ENCODE measurements at places on chromosomes 2 and 18.

GRCh38 chr2:240567872-240568677 lies at the start of gene RNPEPL1:
Gene RNPEPL1 (plus strand): TSS chr2:240568484. CDS start chr2:240568587, 103 bp downstream.
- DNase-seq = no peak

- DNase-seq = no peak
Observed at GRCh38 chr2:163687217-163687616, 48.6 kb downstream of the FIGN start.

DNA sequence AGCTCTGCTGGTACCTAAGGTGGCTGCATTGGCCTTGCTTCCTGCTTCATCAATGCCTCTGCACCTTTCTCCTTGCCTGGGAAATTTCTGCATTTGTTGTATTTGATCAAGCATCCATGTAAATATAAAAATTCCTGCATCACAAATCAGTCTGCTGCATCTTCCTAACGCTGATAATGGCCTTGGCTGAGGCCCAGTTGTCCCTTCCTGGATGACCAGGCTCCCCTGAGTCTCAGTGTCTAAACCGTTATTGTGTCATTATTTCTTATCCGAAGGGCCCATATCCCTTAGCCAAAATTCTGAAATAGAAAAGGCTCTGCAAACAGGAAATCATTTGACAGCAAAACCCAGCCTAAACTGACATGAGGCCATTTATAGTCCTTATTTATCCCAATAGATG lies 62.4 kb downstream of the KLHL29 start:
- DNase-seq = no peak

DNA sequence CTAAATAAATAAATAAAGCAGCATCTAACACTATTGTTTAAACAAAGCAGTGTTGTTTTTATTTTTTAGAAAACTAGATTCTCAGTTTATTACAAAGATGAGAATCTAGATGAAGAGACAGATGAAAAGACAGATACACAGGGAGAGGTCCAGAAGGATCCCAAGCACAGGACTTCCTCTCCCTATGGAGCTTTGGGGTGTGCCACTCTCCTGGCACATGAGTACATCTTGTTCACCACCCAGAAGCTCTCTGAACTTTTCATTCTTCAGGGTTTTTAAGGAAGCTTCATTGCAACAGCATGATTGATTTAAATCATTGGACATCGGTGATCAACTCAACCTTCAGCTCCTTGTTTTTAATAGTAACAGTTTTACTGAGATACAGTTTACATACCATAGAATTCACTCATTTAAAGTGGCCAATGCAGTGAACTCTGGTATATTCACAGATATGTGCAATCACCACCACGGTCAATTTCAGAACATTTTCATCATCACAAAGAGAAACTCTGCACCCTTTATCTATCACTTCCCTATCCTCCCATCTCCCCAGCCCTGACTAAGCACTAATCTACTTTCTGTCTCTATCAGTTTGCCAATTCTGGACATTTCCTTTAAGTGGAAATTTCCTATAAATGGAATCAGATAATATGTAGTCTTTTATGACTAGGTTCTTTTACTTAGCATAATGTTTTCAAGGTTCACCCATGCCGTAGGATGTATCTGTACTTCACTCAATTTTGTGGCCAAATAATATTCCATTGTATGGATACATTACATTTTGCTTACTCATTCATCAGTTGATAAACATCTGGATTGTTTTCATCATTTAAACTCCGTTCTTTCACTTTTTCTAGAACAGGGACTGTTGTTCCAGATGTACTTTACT lies 62.3 kb upstream of the ZFP36L2 start:
- DNase-seq = no peak

GRCh38 chr2:153770359-153770991 lies 101.2 kb upstream of the GALNT13 start:
- DNase-seq = no peak

GRCh38 chr2:237213315-237214022 lies 127.8 kb downstream of the COPS8 start:
- no peak for DNase-seq

DNA sequence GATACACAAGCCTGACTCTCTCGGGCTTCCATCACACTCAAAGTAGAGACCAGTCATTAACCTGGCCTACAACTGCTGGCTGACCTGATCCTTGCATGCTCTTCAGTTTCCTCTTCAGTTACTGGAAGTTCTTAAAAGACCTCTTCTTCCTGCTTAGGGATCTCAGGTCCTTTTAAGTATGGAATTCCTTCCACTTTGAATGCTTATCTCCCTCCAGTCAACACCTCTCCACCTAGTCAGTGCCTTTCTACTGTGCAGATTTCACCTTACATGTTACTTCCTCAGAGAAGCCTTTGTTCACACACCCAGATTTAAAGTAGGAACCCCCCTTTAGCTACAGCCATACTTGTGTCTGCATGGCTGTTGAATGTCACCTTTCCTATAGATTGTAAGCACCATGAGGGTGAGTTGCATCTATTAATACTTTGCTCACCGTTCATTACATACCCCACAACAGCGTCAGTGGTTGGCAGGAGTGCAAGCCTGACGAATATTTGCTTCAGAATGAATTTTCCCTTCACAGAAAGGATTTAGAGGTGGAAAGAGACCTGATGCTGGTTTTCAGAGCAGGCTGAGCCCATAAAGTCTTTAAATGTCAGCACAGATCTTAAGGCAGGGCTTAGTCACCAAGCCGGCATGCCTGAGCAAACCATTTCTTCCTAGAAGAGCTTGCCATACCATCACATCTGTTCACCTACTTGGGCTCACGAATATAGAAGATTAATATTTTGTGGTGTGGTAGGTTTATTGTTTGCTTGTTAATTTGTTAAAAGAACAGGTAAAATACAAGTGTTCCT lies 90.1 kb downstream of the ACVR1 start:
- no peak for DNase-seq

- DNase-seq = no peak
Observed at GRCh38 chr2:109736177-109736827, 57.8 kb upstream of the RGPD5 start.

GRCh38 chr18:28005164-28005563 lies 171.8 kb downstream of the CDH2 start:
- no peak for DNase-seq

DNA sequence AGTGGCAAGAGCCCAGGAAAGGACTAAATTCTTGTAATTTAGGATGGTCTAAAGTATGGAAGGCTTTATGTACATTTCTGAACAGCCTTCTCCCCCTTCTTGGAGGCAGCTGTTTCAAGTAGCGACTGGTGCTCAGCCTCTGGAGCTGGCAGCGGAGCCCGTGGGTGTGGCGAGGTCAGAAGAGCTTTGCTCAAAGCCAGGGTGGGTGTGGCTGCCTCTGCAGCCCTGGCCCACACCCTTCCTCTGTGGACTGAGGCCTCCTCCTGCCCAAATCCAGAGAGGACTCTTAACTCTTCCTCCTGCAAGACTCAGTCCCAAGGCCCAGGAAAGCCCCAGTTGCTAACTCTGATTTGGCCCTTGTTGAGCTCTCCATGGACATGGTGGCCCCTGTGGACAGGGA lies 202.1 kb upstream of the REV1 start:
- DNase-seq = no peak

DNA sequence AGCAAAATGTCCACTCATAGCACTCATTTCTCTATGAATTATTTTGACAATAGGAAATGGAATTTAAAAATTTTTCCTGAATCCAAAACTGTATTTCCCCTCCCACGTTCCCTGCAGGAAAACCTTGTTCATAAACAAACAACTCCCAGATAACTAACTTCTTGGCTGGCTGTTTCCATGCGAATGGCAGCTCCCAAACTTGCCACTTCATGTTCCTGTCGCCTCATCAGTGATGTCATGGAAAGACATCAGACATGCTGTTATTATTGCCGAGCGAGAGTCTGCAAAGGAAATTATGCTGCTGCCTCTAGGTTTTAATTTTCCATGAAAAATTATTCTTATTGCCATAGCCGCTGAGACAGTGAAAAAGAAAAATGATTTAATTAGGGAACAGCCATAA lies 117.0 kb upstream of the RIOK3 start:
- DNase-seq = no peak

DNA sequence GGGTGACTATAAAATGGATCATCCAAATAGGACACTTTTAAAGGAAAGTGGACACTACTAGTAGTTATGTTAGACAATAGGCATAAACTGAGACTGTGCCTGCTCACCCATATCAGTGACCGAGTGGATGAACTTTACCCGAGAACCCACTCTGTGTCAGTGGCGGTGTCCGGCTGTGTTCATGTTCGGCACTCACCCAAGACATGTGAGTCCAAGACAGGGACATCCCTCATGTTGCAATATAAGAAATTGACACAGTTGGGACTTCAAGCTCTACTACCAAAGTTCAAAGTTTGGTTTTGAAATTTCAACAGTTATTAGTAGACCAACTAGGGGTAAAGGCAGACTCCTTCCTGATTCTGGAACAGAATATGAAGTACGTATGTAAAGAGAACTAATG lies 326.3 kb upstream of the TNP1 start:
- no peak for DNase-seq

DNA sequence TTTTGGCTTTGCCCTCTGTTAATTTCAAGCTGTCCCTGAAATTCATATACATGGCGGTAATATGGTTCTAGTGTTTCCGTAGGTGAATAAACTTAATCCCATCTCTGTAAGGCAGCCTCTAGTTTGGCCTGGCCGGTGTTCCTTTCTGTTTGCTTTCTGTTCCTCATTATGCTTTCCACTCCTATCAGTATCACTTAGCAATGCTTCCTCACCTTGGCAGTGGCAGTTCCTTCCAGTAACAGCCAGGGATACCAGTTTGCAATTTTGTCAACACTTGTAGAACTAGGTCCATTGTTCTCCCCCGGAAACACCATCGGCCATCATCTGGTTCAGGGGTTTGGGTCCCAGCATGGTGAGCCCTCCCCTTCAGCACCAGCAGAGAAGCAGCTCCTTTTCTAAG lies 18.2 kb upstream of the TNP1 start:
- DNase-seq = no peak

GRCh38 chr2:3867469-3867868 lies 164.1 kb downstream of the DCDC2C start:
- DNase-seq = no peak

DNA sequence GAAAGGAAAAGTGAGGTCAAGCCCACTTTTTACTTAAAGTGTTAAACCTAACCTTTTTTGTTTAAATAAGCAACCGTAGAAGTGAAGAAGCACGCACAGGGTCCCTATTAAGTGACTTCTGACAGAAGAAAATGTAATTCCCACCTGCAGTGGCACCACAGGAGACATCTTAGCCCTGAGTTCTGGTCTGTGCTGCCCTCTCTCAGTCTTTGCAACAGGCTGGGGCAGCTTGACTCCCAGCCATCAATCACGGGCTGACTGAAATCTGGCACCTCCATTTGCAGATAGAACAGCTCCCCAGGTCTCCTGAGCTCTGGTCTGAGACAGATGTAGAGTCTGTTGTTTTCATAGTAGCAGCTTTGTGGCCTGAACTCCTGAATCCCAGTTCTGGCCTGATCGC lies 170.0 kb downstream of the LTBP1 start:
- no peak for DNase-seq

- DNase-seq = no peak
Observed at GRCh38 chr18:12597760-12598159, 60.1 kb downstream of the SPIRE1 start.

DNA sequence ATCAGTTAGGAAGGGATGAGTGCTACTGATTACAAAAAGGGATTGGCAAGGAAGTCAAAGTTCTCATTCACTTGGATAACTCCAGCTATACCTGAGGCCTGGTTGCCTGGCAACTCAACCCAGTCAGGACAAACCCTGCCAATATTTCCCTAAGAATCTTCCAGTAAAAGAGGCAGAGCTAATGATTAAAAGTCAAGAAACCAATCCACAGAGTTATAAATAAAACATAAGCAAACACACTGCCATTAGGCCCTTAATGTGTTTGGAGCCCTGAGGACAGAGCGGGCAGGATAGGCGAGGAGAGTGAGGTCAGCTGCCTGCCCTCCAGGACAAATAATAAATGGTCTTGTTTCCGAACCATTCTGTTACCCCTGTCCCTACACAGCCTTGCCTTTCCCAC lies 215.6 kb upstream of the NABP1 start:
- no peak for DNase-seq

DNA sequence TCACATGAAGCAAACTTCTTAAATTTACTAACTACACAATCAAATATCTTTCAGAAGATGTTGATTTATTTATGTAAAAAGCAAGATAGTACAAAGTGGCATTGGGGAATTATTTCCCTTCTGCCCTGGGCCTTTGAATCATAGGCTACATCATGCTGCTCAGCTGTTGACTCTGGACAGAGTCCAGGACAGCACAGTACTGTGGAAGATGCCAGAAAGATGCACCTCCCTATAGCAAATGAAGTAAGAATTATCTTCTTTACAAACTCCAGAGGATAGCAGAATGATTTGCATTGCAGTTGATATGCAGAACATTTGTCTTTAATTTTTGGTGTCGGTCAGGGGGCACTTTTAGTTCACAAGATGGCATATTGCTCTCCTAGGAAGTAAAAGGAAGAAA lies 1354.5 kb upstream of the ZEB2 start:
- DNase-seq = no peak

DNA sequence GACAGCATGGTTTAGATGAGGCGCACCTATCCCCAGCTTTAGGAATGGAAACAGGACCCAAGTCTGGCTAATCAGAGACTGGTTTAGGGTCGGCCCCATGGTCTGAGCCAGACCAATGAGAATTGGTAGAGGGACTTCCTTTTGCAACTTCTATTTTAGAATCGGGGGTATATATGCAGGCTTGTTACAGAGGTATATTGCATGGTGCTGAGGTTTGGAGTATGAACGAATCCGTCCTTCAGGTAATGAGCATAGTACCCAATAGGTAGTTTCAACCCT lies 1.5 kb upstream of the BOLA3 start:
- DNase-seq = no peak

- no peak for DNase-seq
Observed at GRCh38 chr18:48897531-48897930, 53.2 kb downstream of the SMAD7 start.

DNA sequence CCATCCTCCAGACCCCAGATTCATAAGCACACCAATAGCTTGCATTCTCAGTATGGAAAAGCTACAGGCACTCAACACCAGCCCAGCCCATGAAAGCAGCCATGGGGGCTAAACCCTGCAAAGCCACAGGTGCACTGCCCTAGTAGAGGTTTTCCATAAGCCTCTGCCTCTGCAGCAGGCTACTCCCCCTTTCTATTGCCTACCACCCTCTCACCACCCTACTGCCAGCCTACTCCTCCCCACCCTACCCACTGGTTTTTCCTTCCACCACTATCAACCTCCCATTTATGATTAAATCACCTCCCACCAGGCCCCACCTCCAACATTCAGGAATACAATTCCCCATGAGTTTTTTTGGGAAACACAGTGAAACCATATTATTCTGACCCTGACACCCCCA lies 96.4 kb upstream of the TEKT4 start:
- no peak for DNase-seq

- DNase-seq = no peak
Observed at GRCh38 chr18:57210107-57210715, 63.3 kb downstream of the BOD1L2 start.

- no peak for DNase-seq
Observed at GRCh38 chr2:240178564-240178963, 38.1 kb upstream of the OTOS start.

All from stimulated activated CD4-positive, alpha-beta T cell treated with anti-CD3 and anti-CD28 coated beads, Interleukin-1b, Interleukin-23, amount 100 ng/mL, for 24 hours (primary cell).